A172 (cell line): ENCODE measurements at places on chromosomes 2 and 18. TPM values are rescaled to one million over a fixed set of nuclear protein-coding genes. Genes with fewer than 3 reads are reported as not detected.
A peak's percentile ranks its signal among the peaks of the same experiment; 100 is the strongest.

GRCh38 chr2:46277431-46278190, 19.6 kb upstream of the EPAS1 start:
- peak; percentile 29 for DNase-seq

GRCh38 chr18:51278045-51278649, 80.7 kb upstream of the MEX3C start:
- DNase-seq = peak; percentile 47

GRCh38 chr2:70926042-70926441, 9.7 kb upstream of the ATP6V1B1 start:
- DNase-seq = no peak

DNA sequence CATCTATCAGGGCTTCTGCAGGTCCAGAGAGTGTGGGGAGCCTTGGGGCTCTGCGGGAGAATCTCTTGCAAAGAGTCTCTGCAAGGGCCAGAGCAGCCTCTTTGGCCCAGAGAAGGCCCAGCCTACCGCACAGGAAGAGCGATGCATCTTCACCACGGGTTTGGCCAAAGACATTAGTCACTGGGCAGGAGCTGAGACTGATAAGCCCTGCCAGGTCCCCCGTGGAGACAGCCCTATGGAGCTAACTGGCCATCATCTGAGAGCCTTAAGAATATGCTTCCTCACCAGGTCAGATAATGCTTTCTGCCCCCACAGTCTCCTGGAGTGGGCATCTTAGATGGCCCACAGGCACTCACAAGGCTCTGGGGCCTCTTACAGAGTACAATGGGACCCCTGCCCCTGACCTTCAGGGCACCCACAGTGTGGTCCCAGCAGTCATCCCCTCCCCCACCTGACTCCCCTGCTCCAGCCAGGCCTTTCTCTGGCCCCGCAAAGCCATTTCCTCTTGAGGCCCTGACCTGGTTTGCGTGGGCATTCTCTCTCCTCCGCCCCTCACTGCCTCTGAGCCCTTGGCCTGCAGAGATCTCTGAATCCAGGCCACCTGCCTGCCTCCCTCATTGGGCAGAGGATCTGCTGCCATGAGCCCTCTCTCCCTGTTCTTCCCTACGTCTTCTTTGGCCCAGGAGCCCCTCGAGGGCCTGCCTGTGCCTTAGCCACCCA, 31.9 kb upstream of the MAPRE3 start:
- DNase-seq = peak; percentile 86

SERPINB10 gene
- total RNA-seq = not detected in 2 replicates

- peak; percentile 43 for DNase-seq
Measured at GRCh38 chr2:41966920-41967319, 80.9 kb upstream of the PKDCC start.

CACNB4 gene
- 1.8 and 2.2 TPM in 2 replicates for total RNA-seq

DNA sequence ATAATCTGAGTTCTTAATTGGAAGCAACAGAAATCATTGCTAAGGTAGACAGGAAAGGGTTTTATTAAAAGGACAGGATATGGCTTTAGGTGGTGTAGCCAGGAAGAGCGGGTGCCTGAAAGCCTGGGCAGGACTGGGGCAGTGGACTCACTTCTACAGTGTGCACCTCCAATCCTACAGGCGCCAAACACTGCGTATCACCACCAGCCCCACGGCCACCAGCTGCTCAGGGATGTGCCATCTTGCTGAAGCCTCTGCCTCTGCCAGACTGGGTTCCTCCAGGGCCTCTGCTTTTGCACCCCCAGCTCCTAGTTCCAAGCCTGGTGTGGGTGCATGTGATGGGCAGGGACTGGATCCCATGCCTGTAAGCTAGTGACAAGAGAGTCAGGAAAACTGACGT, 29.7 kb upstream of the DPYSL5 start:
- DNase-seq = no peak

SCYGR8 gene
- total RNA-seq = not detected in 2 replicates

INPP1 gene
- 9.8 and 11.4 TPM in 2 replicates for total RNA-seq

- DNase-seq = peak; percentile 88
Measured at GRCh38 chr2:42835577-42836371, 43.4 kb upstream of the HAAO start.

GRCh38 chr18:49961271-49961670, 147.9 kb upstream of the ACAA2 start:
- DNase-seq = no peak
